ENCODE measurements at places on chromosomes 16 and 17. TPM values are rescaled to one million over a fixed set of nuclear protein-coding genes. Genes with fewer than 3 reads are reported as not detected.

The CLCN7 gene
- total RNA-seq, result 56.5 TPM

The ZDHHC7 gene
- total RNA-seq, result 75.7 TPM

The CBFA2T3 gene
- total RNA-seq, result 0.48 TPM

The ANKS3 gene
- total RNA-seq, result 15.1 TPM

The LPO gene
- 0.21 TPM for total RNA-seq

The STH gene
- not detected for total RNA-seq

The SLC13A2 gene
- total RNA-seq, result not detected

The COIL gene
- total RNA-seq, result 18.1 TPM

The RASL10B gene
- total RNA-seq, result 0.72 TPM
